ENCODE measurements at places on chromosomes 5 and 9. TPM values are rescaled to one million over a fixed set of nuclear protein-coding genes. Genes with fewer than 3 reads are reported as not detected.

The PDE6A gene
- total RNA-seq, result not detected

The ANKRD31 gene
- 0.17 TPM for total RNA-seq

The WDR31 gene
- 8.1 TPM for total RNA-seq

The FYB1 gene
- total RNA-seq, result 24.7 TPM
